Stimulated activated CD8-positive, alpha-beta memory T cell treated with anti-CD3 and anti-CD28 coated beads, Interleukin-4, amount 100 ng/mL, for 1 hour (primary cell): ENCODE measurements at places on chromosomes 6 and 20.

- no peak for DNase-seq
Observed at GRCh38 chr6:90936286-90936685, 349.4 kb upstream of the MAP3K7 start.

DNA sequence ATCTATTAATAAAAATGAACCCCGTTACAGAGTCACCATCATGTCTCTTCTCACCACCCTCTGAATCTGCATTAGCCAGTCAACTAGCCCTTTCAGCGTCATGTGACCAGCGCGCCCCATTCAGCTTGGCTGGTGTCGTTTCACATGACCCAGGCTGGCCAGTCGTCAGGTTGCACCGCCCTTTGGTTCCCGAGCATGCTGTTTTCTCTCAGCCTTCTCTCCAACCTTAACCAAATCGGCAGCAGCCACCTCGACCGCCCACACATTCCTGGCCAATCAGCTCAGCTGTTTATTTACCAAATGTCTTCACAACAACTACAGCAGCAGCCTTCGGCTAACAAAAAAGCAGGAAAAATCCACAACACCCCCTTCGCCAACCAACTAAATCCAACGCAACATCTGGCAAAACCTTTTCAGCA lies 5.6 kb downstream of the SRSF3 start:
- DNase-seq, result no peak

DNA sequence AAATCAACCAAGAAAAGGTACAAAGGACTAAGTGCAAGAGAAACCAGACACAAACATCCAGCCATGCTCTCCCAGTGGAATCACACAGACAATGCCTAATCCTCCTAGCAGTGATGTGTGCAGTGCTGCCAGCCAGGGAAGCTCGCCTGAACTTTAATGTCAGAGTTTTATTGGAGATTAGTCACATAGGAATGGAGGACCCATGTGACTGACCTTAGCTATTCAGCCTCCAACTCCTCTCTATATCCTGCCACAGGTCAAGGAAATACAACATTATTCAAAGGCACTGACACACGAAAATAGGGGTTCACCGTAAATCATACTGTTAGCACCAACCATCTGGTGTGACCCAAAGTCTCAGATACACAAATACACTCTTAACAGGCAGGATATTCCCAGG lies 684.6 kb downstream of the DOK5 start:
- DNase-seq, result no peak

DNA sequence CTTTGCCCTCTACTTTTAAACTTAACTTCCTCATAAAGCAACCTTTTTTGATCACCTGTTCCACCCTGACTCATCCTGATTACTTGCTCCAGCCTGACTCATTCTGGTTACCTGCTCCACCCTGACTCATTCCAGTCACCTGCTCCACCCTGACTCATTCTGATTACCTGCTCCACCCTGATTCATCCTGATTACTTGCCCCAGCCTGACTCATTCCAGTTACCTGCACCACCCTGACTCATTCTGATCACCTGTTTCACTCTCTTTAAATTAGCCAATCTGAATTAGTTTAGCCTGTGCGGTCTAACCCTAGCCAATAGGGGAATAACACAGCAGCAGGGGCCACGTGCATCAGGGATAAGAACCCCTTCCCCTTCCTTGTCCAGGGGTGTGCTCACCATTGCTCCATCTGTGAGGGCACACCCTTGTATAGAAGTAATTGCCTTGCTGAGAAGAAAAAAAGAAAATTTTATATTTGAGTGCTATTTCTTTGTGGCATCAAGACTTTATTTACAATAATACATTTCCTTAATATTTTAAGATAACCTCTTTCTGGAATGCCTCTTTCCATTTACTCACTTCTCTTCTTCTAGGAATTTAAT lies 17.9 kb downstream of the HLA-G start:
- no peak for DNase-seq

DNA sequence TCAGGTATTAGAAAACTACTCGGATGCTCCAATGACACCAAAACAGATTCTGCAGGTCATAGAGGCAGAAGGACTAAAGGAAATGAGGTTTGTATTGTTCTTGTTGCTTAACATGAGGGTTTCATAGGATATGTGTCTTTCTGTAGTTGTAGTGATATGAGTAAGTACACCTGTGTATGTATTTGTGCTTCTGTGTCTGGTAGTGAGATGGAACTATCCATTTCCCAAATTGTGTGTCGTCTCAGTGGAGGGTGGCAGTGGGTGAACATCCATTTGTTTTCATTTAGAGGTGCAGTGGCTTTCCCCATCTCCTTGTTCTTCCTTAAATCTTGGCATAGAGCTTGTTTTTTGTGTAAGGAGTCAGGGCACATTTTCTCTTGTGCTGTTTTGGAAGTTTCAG lies 8.2 kb downstream of the ASXL1 start:
- no peak for DNase-seq

GRCh38 chr20:25856256-25856884 lies 159.7 kb upstream of the ZNF337 start:
- DNase-seq, result no peak

DNA sequence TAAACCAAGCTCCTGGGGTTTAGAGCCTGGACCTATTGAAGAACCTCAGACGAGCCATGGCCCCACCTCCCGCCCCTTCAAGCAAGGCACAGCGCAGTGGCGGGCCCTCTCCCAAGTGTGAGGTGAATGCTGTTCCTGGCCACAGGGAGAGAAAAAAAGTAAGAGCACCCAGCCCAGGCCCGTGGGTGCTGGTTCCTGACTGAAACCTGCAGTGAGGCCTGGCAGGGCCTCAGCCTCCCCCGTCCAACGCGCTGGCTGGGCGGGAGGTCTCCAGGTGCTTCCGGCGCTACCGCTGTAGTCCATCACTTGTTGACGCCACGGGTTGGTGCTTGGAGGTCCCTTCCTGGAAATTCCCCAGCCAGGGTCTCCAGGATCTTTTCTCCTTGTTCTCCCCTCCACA lies 5.5 kb upstream of the FAM83C start:
- no peak for DNase-seq

GRCh38 chr6:163370464-163371117 lies 43.9 kb upstream of the QKI start:
- DNase-seq, result no peak

DNA sequence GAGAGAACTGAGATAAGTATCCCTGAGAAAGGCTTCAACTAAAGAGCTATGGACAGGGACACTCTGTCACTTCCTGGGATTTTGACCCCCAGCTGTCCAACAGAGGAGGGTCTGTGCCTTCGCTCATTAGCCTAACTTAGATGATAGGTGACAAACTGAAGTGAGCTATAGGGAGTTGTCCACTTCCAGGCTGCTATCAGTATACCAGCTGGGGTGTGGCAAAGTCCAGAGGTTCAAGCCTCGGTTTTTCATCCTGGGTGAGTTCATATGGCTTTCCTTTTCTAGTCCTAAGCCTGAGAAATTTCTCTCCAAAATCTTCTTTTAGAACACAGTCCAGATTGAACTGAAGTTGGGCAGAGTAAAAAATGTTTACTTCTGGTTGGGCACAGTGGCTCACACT lies 5.9 kb upstream of the PAQR8 start:
- DNase-seq, result no peak

- DNase-seq, result no peak
Observed at GRCh38 chr6:132612449-132613108, 11.5 kb downstream of the TAAR2 start.

DNA sequence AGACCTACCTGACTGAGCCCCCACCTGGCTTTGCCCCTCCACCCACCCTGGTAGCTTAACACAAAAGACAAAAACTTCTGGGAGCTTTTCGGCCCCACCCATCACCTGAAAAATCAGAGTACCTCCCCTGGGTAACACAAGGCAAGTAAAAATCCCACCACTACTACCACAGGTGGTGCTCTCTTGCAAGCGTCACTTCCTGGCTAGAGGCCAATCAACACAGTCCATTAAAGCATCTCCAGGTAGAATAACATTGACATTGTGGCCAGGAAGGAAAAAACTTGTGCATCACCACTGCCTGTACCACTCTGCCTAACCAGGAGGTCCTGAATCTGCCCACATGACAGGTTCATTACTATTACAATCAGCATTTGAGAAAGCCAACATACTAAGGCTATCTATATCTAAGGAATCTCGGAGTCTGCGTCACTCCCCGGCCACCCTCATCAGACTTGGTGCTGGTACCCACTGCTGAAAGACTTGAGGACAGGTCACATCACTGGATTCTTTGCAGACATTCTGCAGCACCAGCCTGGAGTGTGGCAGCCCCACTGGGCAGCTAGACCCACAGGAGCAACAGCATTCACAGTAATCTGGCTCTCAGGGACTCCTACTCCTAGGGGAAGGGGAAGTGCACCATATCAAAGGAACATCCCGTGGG lies 125.9 kb downstream of the CDK19 start:
- DNase-seq, result no peak

DNA sequence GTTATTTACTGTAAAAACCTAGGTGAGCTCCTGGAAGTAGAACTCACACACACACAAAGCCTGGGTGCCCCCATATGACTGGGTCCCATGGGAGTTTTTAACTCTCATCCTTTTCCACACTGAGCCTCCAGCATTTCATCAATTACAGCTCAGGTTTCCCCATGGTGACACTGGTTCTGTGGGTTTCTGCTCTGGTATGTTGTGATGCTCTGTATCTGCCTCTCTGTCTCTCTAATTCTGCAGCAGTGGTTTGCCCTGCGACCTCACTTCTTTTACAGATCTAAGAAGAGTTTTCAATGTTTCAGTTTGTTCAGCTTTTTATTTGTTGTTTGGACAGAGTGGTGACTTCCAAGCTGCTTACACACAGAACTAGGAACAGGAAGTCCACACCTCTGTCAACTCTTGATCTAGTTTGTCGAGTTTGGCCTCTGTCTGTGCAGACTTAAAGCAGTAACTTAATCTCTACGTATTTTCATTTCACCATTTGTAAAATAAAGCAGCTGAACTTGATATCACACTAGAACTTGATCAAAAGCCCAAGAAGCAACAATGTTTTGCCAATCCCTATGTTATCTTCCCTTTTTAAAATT lies 554.3 kb downstream of the EPHA7 start:
- DNase-seq, result no peak

DNA sequence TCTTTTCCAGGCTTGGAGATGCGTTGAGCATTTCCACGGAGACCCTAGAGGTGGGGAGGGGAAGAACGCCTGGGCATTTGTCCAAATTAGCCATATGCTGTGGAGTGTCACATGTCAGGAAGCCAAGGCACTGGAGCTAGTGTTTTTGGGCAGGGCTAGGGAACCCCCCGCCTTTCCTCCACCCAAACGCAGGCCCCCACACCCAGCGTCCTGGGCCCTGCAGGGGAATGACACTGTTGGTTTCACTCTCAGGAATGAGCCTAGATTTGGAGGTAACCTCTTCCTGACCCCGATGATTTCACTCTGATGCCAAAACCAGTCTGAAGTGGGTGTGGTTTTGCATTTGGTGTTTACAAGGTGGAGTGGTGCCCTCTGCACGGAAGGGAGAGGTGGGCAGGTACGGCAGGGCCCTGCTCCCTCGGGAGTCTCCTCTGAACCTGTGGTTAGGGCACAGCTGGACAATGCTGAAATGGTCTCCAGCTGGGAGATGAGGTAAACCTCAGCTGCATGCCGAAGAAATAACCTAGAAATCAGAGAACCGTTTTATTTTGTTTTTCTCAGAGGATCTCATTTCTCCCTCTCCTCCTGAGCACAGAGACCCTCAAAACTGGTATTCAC lies 29.5 kb downstream of the MTHFD1L start:
- no peak for DNase-seq
